ENCODE measurements at places on chromosomes 3 and 15. TPM values are rescaled to one million over a fixed set of nuclear protein-coding genes. Genes with fewer than 3 reads are reported as not detected.

GRCh38 chr15:80459380-80459779 lies 55.2 kb downstream of the ARNT2 start:
- no peak for DNase-seq

GRCh38 chr3:174775603-174776002 lies 83.5 kb upstream of the NAALADL2 start:
- no peak for DNase-seq

DNA sequence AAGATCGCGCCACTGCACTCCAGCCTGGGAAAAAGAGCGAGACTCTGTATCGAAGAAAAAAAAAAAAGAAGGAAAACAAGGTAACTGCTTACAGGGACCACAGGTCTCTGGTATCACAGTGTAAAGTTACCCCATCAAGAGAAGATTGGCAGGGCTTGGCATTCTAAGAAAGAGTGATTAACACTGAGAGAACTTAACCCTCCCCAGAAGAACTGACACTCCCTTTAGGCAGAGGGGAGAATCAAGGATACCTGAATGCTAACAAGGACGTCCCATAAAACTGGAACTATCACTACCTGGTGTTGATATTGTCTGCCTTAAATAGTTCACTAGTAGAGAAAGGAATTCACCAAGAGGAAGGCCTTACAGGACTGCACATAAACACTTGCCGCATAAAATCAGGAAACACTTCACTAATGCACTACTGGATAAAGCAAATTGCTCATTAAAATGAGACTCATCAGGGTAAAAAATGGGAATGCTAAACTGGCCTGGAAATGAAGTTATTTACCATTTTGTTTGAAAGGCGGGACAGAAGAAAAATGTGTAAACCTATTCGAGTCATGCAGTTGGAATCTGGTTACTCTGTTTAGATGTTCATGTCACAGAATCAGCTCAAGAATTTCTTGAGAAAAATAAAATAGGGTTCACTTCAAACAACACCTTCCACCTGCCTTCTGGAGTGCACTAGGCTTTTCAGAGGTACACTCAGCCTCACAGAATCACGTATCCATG lies 121.6 kb downstream of the FOXP1 start:
- no peak for DNase-seq

- no peak for DNase-seq
These were observed 966 bp upstream of the PKM start for GRCh38 chr15:72231833-72232478.

ADAMTSL3 gene
- polyA plus RNA-seq: 5.3 TPM

DNA sequence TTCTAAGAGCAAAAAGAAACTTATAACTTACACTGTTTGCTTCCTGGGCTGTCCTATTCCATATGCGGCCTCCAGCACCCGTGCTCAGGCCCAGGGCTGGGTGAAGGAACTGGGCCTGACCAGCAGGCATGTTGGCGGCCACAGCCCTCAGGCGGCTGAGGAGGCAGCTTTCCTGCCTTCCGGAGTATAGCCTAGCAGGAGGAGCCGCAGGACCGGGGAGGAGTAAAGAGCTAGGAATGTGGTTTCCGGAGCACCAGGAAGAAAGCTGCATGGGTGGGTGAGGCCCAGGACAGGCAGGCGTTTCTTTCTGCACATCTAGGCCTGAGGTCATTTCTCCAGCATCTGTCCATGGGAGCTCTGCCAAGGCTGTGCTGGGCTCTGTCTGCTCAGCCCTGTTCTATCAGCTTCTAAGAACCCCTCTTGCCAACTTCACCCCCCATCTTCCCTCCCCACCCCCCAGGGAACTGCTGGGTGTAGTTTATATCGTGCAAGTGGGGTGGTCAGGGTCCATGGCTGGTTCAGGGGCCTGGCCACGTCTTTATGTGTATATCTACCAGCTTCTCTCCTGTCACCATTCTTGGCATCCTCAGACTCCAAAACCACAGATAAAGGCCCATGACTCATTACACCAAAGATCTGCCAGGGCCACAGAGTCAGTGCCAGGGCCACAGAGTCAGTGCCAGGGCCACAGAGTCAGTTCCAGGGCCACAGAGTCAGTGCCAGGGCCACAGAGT lies 7.8 kb upstream of the KIF7 start:
- DNase-seq: no peak

GRCh38 chr3:513301-513700 lies 316.7 kb downstream of the CHL1 start:
- no peak for DNase-seq

DNA sequence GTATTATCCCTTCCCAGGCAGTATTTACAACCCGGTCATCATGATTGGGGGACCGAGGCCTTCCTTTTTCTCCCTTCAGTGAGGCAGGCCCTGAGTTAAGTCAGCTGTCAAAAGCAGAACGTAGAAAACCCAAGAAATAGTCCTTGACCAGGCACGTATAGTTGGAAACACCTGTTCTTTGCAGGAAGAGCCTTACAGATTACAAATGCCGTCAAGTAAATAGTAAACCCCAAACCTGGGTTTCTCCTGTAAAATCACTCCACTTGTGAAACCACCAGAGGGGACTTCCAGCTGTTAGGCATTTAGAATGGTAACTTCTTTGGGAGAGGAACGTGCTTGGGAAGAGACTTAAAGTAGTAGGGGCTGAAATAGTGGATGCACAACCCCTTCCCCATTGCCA lies 1.0 kb upstream of the BTBD1 start:
- no peak for DNase-seq

- no peak for DNase-seq
These were observed 35.8 kb downstream of the PLD1 start for GRCh38 chr3:171774521-171774920.

RCN2 gene
- 260 TPM for polyA plus RNA-seq

DNA sequence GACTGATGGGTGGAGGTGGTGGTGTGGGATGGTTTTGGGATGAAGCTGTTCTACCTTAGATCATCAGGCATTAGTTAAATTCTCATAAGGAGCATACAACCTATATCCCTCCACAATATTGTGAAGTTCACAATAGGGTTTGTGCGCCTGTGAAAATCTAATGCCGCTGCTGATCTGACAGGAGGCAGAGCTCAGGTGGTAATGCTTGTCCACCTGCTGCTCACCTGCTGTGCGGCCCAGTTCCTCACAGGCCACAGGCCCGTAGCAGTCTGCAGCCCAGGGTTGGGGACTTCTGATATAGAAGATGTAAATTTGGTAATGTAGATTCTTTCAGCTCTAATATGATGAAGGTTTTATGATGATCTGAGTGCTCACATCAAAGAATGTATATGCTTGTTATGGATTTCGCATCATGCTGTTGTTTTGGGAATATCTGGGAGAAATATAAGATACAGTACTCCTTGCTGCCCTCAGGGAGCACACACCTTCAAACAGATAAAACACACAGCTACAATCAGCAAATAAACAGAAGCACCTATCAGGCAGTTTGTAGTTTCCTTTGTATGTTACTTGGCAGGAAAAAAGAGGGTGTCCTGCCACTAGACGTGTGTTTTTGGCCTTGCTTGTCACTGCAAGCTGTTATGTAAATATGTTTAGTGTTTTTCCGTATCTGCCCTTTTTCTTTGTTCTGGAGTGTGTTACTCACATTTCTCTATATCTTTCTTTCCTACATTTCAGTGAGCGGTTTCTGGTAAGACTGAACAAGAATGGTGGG lies 239.1 kb upstream of the MANF start:
- no peak for DNase-seq

DNA sequence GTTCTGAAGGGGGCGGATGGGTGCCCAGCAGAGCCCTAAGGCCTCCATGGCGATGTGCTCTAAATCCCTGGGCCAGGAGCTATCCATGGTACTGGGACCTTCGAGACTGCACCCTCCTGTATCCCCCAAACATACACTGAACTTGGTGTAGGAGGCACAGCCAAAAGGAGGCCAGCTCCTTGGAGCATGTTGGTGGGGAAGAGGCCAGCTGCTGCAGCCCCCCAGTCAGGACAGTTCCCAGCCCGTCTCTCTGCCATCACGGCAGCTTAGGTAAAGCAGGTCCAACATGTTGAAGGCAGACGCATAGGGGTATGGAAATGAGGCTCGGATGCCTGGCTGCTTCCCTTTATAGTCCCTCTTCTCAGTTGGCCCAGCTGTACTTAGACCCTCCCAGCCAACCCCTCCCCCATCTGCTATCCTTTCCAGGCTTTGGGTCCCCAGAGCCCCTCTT lies 1.8 kb downstream of the CAMKV start:
- peak; percentile 41 for DNase-seq

DNA sequence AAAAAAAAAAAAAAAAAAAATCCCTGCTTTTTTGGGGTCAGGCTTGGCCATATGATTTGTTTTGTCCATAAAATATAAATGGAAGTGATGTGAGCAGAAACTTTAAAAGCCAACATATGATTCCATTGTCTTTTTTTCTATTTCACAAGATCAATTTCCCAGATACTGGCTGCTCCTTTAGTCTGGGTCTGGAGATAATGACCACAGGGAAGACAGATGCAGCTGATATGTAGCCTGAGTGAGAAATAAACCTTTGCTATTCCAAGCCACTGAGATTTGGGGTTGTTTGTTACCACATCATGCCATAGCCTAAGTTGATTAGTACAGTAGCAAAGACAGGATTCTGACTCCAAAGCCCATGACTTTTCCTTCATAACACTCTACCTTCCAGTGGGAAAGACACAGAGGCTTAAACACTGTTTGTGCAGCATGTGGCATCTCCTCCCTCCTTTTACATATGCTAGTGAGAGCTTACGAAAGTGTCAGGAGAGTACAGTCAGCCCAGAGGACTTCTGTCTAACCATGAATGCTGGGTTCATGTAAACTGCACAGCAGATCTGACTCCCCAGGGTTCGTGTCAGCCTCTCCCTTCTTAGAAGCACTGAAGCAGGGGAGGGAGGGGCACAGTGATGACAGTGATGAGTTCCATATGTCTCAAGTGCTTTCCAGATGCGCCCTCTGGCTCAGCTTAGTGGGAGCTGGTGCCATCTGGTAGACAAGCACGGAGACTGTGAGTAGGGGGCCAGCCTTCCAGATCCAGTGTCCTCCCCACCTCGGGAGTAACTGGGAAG lies 36.7 kb upstream of the SLC7A14 start:
- DNase-seq: peak; percentile 77

CCR9 gene
- polyA plus RNA-seq: not detected

- peak; percentile 63 for DNase-seq
These were observed 6.6 kb upstream of the CHSY1 start for GRCh38 chr15:101258238-101259144.

All from right renal pelvis (tissue), 4 donors.